ENCODE measurements at places on chromosomes 4 and X.

GRCh38 chr4:19309378-19309777 lies 942.3 kb upstream of the SLIT2 start:
- DNase-seq = no peak

DNA sequence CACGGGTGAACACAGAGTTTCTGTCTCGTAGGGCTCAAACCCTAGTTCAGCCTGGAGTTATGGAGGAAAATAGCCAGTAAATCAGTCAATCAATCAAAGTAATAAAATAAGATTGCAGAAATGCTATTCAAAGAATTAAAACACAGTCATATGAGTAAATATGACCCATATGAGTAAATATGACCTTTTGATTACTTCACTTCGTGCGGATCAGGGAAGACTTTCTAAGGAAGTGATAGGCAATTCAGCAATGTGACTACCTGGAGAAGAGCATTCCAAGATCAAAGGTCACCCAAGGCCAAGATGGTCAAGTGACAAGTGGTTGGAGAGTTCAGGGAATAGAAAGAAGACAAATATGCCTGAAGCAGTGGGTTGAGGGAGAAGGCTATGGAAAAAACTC lies 722.6 kb downstream of the ADGRL3 start:
- DNase-seq = no peak

- peak; percentile 22 for DNase-seq
Observed at GRCh38 chrX:30888526-30889146, 418 bp downstream of the TAB3 start.

DNA sequence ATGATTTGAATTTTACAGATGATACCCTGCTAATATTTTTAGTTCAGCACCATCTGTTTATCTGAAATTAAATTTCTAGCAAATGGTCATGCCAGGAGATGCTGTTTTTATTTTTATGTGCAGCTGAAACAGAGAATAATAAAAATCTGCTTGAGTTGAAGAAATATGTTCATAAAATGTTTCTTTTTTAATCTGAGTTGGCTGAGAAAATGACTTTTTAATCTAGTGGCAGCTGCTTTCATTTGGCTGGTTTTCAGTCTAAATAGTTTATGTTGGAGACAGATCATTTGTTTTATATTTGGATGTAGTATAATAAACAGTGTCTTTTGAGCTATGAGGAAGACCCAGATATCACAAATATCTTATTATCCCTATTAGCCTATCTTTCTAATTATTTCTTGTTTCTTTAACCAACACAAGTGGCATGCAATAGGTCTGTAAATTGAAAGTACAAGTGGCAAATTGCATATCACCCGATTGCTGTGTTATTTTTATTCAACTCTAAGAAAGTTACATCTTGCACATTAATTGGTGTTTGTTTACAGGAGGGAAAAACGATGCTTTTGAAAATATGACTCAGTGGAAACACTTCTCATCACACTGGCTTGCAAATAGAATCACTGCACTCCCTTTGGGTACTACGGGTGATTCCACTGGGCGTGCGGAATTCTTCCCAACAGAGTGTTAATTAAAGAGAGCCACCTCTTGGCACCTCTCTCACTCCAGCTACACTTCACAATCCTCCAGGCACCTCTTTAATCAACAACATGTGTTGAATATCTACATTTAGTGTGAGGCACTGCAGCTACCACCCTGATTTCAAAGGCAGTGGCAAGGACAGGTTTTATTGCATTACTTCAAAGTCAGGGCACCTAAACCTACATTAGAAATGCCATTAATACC lies 51.7 kb upstream of the AP1S2 start:
- DNase-seq = no peak

DNA sequence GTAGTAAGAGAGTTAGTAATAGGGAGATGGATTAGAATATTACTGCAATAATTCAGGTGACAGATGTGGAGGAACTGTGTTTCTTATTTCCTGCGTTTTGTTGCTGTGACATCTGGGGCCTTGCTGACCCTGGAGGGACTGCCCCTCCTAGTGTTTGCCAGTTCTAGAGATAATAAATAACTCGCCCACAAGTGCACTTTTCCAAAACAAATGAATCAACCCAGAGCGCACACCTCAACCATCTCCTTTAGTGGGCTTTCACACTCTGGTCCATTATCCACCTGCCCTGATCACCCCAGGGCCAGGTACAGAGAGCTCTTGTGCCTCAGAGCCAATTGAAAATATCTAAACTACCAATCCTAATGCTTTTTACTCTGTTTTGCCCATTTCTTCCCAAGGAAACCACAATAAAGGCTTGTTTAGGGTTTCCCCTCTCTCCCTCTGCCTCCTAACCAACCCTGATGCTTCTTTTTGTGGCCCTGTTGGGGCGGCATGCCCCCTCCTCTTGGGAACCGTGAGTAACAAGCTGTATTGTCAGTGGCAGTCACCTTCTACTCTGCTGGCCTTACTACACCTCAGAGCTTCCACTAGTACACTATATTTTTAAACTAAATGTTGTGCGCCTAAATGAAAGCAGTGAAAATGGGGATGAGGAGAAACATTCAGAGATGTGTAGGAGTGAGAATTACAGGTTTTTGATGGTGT lies 270.5 kb downstream of the TENM3 start:
- no peak for DNase-seq

- DNase-seq = no peak
Observed at GRCh38 chr4:6918338-6918737, 8.7 kb downstream of the TBC1D14 start.

DNA sequence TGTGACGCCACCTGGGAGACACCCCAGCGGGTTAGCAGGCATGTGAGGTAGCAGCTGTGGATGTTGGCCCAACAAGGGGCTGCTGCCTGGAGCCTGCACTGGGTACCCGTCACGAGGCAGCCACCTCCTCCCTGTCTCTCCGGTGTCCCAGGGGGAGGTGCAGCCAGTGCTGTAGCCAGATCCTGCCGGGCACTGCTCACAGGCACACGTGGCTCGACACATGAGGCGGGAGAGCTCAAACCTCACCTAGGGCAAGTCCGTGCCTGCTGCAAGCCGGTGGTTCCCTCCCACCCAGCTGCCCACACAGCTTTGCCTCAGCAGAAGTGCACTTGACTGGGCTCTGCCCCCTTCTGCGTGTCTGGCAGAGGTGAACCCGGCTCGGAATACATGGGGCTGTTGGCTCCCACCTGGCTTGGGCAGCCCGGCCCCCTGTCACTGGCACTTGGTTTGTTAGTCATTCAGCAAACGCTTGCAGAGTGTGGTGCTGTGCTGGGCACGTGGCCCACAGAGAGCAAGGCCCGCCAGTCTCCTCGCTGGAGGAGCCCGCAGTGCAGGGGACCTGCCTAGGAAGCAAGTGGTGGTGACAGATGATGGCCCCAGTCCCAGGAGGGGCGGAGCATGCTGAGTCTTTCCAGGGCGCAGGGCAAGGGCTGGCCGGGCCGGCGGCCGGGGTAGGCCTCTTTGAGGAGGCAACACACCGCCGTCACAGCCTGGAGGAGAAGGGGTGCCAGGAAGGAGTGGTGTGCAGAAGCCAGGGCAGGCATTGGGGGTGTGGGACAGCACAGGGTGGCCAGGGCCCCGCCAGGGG lies 10.1 kb upstream of the SH3TC1 start:
- DNase-seq = peak; percentile 81

DNA sequence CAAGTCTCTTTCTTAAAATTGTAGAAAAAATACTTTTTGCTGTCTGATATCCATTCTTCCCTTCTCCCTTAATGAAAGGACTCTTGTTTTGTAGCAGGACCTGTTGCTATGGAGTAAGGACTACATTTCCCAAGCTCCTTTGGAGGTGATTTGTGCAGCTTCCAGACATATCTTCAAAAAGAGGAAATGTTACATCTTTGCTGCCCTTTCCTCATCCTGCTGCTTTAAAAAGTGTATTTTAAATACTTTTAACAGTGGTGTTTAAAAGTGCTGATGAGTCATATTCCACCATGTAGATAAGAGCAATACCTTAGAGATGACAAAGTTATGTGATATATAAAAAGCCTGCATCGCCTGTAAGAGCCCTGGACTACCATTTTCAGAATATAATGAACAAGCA lies 98.7 kb downstream of the CFAP299 start:
- no peak for DNase-seq

DNA sequence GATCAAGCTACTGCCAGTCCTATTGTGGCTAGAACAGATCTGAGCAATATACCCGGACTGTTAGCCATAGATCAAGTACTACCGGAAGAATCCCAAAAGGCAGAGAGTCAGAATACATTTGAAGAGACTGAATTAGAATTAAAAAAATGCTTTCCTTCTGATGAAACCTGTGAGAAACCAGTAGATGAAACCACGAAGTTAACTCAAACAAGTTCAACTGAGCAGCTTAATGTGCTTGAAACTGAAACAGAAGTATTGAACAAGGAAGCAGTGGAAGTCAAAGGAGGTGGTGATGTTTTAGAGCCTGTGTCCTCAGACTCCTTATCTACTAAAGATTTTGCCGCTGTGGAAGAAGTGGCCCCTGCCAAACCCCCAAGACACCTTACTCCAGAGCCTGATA lies 46.8 kb downstream of the WDR44 start:
- DNase-seq = no peak

GRCh38 chr4:123433573-123433972 lies 37.0 kb downstream of the SPRY1 start:
- DNase-seq = no peak

GRCh38 chr4:2935762-2936743 lies 27.2 kb downstream of the NOP14 start:
- peak; percentile 51 for DNase-seq

DNA sequence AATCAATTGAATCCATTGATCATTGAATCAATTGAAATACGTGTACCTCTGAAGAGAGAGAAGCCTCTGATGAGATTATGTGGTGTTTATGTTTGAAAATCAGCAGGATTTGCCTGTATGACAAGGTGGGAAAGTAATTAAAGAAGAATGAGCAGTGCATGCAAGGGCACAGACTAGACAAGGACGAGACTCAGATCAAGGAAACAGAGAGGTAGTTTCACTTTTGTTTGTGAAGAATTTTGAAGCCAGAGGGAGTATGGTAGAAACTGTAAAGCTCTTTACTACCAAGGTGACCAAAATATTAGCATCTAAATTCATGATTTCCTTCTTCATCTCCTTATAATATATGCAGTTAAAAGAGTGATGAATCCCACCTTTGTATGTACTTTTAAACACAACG lies 1830.0 kb upstream of the IGFBP7 start:
- no peak for DNase-seq

- DNase-seq = no peak
Observed at GRCh38 chrX:40201329-40201885, 103.6 kb upstream of the BCOR start.

DNA sequence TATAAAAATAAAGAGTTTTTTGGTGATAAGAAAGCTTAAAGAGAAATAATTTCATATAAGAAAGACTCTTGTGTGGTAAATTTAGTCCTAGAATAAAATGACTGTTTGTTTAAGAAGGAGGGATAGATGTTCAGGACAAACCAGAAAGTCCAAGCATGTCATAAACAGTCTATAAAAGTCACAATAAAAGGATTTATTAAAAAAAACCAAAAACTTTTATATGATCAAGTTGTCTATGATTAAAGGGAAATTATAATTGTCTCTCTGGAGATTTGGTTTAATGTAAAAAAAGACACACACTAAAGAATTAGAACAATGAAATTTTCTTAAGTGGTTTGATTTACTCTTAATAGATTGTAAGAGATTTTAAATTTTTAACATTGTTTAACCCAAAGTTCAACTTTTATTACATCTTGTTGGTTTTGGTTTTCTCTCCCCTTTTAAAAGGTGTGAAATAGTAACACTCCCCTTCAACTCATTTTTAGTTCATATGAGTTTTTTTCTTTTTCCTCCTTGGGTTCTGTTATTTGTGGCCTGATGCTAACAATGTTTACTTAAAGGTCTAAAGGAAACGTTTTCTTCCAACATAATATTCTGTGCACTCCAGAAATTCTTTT lies 89.7 kb downstream of the PDHA2 start:
- no peak for DNase-seq

DNA sequence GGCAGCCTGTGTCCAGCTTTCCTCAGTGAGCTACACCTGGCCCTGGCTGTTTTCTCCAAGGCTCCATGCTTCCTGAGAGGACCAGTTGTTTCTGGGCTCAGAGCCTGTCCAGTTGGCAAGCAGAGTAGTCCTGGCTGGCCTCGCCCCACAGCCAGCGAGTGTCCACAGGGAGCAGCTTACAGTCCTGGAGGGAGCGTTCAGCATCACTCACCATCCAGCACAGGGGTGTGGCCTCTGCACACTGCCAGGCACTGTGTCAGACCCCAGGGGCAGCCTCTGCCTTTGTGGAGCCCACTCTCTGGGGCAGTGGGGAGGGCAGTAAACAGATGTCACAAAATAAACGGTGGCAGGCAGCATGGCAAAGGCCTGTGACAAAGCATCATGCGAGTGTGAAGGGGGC lies 23.9 kb downstream of the EVC start:
- no peak for DNase-seq

DNA sequence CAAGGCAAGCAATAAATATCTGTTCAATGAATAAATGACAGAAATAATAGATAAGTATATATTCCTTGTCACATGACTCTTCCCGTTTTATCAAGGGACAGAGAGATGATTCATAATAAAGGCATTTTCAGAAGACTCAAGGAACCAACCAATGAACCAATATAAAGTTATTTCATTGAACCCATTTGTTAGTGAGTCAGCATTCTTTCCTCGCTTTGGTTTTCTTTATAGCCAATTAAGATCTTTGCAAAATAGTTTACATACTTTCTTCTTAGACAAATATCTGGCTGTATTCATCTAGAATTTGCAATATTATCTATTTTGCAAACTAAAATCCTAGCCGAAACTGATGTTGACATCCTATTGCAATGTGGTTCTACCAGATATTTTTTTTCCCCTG lies 269.4 kb downstream of the IL15 start:
- no peak for DNase-seq

DNA sequence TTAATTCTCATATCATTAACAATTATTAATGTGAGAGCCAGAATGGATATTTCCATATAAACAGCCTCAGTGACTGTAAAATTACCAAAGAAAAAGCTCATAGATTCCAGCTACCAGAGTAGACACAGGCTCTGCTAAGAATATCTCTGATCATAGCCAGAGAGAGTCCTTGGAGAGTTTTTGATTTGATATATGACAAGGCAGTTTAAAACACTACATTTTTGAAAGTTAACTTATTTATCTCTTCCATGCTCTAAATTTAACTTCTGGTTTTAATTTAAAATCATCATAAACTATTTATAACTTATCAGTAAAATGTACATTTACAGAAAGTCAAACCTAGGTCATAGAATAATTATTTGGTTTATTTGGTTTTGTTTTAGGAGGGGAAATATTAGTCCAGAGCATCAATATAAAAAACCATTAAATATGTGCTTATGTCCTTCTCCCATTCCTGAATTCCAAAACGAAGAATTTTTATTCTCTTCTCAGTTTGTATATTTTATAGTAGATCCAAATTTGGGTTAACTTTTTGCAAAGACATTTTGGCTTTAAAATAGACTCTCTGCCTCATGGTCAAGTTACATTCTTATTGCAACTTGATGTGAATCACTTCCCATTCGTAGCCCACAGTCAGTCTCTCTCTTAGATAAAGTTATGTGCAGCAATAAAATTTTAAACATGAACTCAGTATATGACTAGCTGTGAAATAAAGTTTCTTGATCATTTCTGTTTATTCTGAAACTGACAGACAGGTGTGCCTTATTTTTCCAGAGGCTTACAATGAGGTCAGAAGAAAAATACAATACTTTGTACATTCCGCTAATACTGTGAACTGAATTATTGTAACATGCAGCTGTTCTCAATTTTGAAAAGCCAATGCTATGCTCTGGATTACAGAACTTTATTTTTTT lies 267.1 kb downstream of the PAPSS1 start:
- no peak for DNase-seq

Measured in tibial artery (tissue), 4 donors.